Germinal center (tissue), 1 donor: ENCODE measurements at places on chromosomes 12 and 14.
A peak's percentile ranks its signal among the peaks of the same experiment; 100 is the strongest.

DNA sequence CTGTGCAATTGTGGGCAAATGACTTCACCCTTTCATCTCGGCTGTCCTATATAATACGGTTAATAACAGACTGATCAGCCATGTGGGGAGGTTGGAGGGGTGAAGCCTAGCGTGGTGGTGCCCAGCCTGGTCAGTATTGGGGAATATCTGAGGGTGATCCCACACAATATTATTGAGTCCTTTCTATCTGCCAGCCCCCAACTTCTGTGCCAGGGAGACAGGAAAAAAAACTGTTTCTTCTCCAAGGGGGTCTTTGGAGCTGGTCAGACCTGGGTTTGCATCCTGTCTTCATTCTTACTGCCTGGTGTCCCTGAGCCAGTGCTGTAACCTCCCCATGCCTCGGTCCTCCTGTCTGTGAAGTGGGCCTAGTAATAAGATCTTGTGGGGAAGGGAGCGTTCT, 6.5 kb downstream of the CYP46A1 start:
- DNase-seq: no peak

- no peak for DNase-seq
Measured at GRCh38 chr12:32052212-32052713, 54.4 kb upstream of the BICD1 start.

DNA sequence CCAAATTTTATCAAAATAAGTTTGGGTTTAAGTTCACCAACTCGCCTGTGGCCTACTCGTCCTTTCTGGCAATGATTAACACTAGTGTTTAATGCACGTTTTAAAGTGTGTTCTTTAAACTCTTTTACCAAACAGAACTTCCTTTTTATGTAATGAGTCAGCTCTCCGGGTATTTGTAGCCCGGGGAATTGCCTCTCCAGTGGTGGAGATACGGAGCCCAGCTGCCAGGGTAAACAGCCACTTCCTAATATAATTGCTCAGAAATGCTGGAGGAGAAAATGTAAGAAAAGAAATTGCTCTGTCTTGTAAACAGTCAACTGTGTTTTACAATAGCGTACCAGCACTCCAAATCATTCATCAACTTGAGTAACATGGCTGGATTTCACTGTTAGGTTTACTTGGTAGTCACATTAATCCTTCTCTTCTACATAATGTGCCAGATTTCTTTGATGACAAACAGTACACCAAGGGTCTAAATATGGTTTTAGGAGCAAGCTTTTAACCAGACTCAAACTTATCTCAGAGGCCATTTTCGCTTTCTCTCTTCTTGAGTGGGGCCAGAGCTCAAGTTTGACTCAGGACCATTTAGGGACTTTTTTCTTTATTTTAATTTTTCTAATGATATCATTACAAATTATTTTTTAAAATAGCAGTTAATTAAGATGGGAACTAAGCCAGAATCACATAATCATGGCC, 101.2 kb upstream of the SLC38A2 start:
- peak; percentile 5 for DNase-seq

GRCh38 chr12:11877869-11878780, 192.6 kb upstream of the BCL2L14 start:
- no peak for DNase-seq

GRCh38 chr12:107351713-107352112, 258.4 kb upstream of the CRY1 start:
- no peak for DNase-seq

- peak; percentile 28 for DNase-seq
Measured at GRCh38 chr14:35821564-35822411, 4.3 kb upstream of the BRMS1L start.

DNA sequence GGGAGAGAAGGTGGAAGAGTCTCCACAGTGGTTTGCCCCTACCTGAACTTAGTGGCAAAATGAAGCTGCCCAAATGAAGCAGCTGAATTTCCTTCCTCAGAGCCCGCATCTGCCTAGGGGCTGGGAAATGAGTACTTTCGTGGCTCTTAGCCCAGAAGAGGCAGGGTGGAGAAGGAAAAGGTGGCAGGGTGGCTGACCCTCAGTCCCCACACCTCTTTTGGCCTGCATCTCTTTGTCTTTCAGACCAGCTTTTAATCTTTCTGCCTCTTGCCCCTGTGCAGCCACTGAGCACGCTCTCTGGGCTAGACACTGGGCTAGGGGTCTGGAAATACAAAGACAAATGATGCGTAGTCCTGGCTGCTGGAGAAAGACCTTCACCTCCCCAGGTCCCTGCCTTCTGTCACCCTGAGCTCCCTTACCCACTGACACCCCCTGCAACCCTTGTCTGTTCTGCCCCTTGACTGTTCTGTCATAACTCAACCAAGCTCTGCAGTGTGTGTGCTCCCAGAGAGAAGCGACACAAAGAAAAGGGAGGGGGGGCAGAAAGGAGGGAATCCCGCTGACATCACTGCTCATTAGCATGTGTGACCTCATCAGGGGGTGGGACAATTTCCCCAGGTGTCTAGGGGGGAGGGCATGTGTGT, 371 bp upstream of the REM2 start:
- no peak for DNase-seq

DNA sequence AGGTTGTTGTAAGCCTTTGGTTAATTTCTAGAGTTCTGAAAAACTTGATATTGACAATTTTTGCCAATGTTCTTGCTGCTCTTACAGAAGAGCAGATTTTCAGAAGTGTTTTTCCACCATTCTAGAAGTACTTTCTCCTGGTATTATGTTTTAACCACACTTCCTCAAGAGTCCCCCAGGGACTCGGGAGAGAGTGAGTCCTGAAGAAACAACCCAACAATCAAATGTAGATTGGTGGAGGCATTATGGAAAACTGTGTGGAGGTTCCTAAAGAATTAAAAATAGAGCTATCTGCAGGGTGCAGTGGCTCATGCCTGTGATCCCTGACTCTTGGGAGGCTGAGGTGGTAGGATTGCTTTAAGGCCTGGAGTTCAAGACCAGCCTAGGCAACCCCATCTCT, 26.7 kb downstream of the OR10P1 start:
- DNase-seq: no peak

DNA sequence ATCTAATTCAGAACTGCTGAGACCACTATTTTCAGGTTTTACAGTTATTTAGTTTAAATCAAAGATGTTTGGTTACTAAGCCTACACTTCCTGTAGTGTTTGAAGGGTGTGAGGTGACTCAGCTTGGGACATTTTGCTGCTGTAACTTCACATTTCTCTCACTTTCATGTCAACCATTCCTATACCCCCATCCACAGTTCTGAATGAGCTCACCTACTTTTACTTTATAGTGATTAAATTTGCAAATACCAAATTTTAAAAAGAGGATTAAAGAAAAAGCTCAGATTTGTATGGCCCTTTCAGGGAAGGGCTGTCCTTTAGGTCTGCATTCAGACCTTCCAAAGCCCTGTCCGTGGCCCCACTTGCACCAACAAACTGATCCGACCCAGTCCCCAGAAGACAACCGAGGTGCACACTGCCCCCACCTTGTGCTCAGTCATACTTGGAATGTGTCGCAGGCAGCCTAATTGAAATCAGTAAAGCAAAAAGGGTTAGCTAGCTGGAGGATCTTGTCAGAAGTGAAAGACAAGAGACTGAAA, 174.4 kb downstream of the MON2 start:
- DNase-seq: no peak
